ENCODE measurements at places on chromosomes 11 and 22.

DNA sequence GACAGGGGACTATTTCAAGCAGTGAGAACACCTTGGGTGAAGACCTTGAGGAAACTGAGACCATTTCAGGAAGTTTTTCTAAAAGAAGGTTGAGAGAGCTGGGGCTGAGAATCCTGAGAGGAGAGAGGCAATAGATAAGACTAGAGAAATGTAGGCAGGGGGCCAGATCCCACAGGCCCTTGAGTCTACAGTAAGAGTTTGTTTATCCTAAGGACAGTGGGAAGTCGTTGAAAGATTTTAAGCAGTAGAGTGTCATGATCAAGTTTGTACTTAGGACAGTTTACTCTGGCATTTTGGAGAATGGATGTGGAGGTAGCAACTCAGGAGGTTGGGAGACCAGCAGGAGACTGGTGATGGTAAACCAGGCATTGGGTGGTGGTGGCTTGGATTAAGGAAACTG is 17.1 kb downstream of the HSD17B12 start:
- DNase-seq: no peak

DNA sequence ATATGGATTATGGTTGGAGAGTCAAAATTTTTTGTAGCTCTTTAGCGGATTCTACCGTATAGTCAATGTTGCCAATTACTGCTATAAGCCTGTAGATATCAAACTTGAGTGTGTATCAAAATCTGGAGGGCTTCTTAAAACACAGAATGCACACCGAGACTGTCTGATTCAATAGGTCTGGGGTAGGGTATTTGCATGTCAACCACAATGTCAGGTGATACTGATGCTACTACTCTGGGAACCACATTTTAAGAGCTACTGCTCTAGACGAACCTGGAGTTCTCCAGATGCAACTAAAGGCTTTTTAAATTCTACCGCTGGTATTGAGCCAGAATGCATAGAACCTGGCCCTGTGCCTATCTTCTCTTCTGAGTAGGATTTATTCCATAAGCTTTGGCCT is 15.8 kb upstream of the MS4A4A start:
- DNase-seq: no peak

- peak; percentile 38 for DNase-seq
Measured at GRCh38 chr11:124861670-124862069, 3.6 kb upstream of the ROBO3 start.

GRCh38 chr11:122436188-122436555 is 219.3 kb upstream of the UBASH3B start:
- DNase-seq: no peak

DNA sequence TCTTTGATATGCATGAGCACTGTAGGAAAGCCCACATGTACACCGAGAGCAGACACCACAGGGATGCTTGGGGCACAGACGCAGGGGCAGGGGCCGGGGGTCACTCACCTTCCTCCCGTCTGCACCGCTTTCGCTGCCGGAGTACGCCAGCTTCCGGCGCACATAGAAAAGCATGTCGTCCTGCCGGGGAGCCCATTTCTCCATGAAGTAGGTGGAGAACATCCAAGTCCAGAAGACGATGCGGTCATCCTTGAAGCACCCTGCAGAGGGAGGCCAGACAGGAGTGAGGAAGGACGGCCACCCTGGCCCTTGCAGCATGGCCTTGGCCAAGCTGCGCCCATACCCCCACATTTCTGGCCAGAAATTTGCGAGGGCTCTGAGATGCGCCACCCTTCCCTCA is 28.8 kb downstream of the KIAA0930 start:
- DNase-seq: no peak

DNA sequence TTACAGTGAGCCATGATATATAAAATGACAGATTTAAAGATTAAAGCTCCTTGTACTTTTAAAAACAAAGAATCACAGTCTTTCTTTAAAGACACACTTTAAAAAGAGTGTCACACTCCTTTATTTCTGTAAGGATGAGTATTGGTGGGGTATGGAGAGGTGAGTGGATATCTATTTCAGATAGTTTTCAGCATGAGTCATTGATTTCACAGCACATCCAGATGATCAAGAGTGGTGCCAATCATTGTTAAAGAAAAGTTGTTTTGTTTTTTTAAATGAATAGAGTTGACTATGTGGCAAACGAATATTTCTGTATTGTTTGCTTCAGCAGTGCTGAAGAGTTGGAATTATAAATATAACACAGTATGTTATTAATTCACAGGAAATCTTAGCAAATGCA is 52.5 kb downstream of the FAR1 start:
- DNase-seq: no peak

GRCh38 chr11:110293389-110293788 is 3.0 kb downstream of the RDX start:
- DNase-seq: no peak

DNA sequence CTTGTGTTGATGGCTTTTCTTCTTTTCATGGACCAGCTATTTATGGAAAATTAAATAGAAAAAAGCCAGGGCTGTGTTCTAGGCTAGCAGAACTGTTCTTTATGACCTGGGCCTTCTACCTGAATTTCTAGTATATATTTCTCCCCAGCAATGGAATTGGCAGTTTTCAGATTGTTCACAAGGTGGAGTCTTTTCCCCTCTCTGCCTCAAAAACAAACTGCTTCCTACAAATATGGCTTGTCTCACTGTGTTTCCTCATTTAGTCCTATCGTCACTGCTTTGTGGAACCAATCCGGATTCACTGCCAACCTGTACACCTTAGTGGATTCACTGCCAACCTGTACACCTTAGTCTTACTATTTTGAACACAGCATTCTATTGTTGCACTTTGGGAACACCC is 5.0 kb upstream of the APOL5 start:
- no peak for DNase-seq

- no peak for DNase-seq
Measured at GRCh38 chr22:46490538-46490937, 46.9 kb downstream of the CELSR1 start.

DNA sequence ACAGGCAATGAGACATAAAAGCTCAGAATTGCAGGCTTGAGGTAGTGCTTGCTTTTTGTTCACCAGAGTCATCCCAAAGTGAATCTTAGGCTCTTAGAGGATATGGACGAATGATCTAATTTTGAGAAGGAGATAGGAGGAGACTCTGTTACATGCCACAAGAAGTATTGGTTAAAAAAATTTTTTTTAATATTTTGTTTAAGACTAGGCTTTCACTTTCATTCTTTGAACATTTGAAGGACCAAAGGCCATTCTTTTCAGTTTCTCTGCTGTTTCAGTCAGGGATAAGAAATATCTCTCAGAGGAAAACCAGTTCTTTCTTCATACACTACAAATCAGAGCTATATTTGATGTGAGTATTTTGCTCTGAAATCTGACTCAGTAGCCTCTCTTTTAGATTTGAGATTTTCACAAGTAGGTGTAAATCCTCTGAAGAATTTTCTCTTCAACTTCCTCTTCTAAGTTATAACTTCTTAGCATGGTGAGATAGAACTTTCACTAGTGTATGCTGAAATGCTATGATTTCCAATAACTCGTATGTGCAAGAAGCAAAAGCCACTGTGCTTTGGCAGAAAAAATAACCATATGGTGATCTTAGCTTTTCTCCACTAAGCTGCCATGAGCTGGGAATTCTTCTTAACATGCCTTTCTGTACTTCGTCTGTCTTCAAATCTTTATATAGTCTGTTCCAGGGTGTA is 24.1 kb upstream of the FAM181B start:
- no peak for DNase-seq

GRCh38 chr11:65887723-65888162 is 528 bp downstream of the FIBP start:
- no peak for DNase-seq

GRCh38 chr11:73249853-73250783 is 22.0 kb upstream of the P2RY6 start:
- no peak for DNase-seq

- DNase-seq: no peak
Measured at GRCh38 chr11:2510626-2511402, 66.0 kb downstream of the KCNQ1 start.

- DNase-seq: no peak
Measured at GRCh38 chr11:72758690-72759389, 6.6 kb upstream of the ARAP1 start.

GRCh38 chr11:119469506-119469905 is 46.5 kb upstream of the THY1 start:
- no peak for DNase-seq

- DNase-seq: no peak
Measured at GRCh38 chr22:43994006-43994405, 30.1 kb upstream of the PARVB start.

DNA sequence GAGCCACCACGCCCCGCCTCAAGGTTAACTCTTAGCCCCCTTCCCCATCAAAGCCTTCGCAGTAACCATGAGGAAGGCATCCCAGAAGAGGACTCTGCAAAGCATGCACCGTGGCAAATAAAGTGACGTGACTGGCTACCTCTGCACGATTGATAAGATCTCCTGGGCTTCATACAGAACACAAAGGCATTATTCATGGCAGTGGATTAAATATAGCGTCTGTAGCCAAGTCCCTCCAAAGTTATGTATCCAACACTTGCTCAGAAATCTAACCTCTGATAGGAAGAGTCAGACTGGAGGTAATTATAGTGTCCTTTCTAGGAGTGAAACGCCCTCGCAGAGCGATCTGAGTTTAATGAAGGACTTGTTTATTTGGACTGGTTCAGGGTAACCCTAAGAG is 22.4 kb downstream of the CPT1A start:
- DNase-seq: no peak

- DNase-seq: no peak
Measured at GRCh38 chr11:123231777-123232176, 36.7 kb upstream of the CLMP start.

DNA sequence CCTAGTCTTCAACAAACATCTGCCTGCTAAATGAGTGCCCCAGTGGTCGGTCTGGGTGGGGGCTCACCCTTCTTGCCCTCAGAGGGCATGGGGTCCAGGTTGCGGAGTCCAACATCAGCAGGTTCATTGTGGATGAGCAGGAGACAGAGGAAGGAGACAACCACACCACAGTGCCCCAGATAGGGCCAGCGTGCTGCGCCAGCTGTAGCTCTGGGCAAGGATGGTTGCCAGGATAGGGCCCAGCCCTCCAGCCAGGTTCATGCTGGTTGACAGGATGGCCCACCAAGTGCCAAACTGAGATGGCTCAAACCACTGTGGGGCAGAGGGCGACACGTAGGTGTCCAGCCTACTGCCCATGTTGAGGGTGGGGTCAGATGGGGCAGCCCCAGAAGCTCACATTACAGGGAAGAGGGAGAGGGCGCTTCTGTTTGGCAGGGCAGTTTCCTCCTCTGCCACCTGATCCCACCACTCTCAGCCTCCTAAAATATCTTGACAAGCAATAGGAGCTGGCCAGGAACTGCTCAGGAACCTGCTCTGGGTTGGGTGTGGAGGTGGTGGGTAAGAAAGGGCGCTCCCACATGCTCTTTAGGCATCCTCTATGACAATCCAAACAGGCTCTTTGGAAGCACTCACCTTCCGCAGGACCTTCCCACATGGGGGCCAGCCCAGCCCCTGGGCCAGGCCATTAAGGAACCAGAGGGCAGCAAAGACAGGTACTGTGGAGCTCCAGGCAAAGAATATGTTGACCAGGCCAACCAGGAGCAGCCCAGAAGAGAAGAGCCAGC is 2.9 kb downstream of the SLC37A4 start:
- peak; percentile 75 for DNase-seq

DNA sequence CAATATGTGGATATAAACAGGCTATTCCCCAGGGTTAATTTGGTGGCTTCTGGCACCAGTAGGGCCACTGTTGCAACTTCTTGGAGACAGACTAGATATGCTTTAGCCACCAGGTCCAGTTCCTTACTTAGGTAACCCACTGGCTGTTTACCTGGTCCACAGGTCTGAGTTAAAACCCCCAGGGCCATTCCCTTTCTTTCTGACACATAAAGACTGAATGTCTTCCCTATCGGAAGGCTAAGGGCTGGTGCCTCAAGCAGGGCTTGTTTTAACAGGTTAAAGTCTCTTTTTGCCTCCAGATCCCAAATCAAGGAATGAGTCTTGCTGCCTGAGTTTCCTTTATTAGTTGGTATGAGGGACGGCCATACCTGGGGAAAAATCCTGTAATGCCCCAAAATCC is 1052.7 kb upstream of the CNTN5 start:
- no peak for DNase-seq

All from left lobe of liver (tissue), 2 donors.